Activated T-helper 9 cell treated with anti-CD3 and anti-CD28 coated beads, Interleukin-2, amount 50 U/mL, for 16 hours (primary cell): ENCODE measurements at places on chromosomes 16 and 17.

- no peak for DNase-seq
Observed at GRCh38 chr17:64223283-64223682, 39.8 kb downstream of the TEX2 start.

DNA sequence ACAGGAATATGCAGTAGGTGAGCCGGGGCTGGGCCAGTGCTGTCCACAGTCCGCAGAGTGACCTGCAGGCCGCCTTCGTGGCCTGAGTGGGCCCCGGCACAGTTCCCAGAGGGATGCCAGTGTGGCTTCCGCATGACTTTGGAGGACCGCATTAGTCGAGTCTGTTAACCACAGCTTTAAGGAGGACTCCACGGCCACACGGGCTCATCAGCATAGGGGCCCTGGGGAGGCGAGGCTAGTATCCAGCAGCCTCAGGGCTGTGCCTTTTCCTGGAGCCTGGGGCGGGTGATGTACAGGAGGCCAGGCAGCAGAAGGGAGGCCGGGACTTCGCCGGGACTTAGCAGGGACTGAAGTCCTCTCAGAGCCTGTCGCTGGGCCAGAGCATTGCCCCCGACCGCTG is 13.2 kb downstream of the TSC2 start:
- DNase-seq = no peak

DNA sequence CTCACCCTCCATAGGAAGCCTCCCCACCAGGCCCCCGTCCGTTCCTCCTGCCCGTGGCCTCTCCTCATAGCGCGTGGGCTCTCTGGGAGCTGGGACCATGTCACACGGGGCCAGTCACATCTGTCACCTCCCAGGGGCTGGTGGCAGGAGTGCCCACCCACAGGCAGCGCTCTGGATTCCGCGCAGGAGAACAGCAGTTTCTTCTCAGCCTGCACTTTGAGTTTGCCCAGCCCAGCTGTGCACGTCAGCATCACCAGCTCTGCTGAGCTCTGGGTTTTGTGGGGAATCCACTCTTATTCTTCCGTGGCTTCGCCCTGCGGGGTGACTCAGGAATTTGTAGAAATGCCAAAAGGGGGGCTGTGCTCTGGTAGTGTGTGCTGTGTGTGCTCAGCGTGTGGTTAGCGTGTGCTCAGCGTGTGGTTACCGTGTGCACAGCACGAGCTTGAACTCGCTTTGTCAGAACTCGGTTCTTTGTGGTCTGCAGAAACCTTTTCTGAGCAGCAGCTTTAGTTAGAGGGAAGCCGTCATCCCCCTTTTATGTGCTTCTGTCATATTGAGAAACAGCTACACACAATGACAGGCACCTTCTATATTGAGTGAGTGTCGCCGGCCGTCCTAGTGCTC is 3.2 kb downstream of the ACSF3 start:
- DNase-seq = peak; percentile 72

DNA sequence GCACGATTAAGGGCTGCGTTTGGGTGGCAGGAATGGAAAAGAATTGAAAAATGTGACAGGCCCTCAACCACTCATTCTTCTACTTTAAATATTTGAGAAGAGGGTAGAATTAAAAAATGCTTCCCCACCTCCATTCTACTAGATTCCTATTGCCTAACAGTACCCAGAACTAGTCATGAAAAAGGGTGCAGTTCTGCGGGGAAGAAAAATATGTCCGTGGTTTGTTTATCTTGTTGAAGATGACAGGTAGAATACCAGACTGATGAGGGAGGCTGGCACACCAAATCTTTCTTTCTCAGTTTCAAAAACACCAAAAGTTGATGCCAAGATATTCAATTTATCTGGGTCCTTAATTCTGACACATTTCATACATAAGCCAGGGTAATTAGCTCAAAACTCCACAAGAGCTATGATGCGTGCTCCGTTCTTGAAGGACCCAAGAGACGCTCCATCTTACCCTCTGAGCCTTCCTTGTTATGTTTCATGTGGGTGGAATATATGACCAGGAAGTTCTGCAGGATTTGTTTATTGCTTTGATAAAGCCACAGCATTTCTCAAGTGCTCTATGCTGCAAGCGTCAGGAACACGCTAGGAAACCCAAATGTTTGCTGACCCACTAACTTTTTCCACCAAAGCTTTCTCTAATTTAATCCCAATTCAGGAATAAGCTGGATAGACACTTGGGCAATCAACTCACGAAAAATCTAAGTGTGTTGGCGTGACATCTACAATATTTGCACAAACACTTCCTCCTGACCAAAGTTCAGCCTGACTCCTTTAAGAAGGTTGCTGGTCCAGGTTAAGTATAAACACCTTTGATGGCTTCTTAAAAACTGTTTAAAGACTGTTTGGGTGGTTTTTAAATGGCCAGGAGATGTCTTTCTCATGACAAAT is 20.6 kb upstream of the GAN start:
- DNase-seq = no peak

DNA sequence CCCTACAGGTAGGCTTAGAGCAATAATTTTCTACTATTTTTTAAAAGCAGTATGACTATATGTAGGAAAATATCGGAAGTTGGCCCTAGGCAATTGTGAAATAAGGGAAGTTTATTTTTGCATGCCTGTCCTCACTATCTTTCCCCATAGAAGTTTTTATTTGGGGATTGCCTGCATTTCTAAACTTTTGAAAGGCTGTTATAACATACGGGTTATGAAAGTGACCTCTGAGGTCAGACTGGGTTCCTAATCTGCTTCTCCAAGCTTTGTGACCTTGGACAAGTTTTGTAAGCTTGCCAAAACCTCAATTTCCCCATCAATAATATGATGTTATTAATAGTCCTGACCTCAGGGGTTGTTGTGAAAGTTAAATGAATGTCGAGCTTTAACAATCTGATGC is 67.1 kb downstream of the ARHGAP44 start:
- DNase-seq = no peak

GRCh38 chr17:38428643-38429371 is 543 bp downstream of the ARHGAP23 start:
- no peak for DNase-seq

DNA sequence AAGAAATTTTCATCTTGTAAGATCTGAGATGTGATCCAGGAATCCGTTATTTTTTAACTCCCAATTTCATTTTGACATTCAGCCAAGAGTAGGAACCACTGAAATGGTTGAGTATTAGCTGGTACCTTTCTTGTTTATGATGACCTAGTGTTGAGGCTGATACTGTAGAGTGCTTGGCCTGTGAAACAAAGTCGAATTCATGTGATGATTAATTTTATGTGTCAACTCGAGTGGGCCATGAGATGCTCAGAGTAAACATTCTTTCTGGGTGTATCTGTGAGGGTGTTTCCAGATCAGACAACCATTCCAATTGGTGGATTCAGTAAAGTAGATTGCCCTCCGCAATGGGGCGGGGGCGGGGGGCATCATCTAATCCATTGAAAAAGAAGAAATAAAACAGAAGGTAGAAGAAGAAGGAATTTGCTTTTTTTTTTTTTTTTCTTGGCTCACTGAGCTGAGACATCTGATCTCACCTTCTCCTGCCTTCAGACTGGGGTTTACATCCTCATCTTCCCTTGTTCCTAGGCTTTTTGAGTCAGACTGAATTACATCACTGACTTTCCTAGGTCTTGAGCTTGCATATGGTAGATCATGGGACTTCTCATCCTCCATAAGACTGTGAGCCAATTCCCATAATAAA is 264.6 kb upstream of the KCNJ16 start:
- DNase-seq = no peak

DNA sequence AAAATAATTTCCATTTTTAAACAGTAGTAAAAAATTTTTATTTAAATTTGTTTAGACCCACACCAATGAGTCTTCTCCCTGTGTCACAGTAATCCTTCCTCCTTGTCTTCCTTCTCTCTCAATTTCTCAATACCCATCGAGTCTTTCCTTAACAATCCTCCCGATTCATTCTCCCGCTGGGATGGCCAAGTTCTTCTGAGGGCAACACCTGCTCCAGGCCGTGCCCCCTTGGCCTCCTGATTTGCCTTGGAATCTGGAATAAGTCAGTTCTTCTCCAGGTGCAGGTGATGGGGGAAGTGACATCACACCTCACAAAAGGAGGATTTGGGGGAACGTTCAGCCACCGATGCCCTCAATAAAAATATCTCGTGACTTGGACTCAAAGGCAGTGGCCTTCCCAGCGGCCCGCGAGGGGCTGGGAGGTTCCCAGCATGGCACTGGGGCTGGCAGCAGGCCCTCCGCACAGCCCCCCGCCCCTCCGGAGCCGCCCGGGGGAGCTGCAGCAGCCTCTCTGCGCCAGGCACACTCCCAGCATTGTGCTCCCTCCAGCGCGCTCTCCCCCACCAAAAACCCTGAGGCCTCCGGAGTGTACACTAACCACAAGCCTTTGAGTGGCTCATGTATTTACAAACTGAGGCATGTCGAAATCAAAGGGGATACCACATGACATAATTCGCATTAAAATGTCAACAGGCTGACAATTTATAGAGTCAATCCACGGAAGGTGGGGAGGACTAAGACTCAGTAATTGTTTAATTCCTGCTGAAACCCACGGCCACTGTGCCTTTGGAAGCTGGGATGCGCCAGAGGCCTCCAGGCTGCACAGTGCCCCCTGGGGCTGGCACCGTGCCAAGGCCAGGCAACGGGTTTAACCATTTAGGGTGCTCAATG is 120.5 kb downstream of the ZFHX3 start:
- no peak for DNase-seq

GRCh38 chr17:56656701-56657327 is 63.3 kb downstream of the NOG start:
- DNase-seq = no peak

GRCh38 chr16:69478685-69479084 is 54.3 kb downstream of the CYB5B start:
- no peak for DNase-seq

DNA sequence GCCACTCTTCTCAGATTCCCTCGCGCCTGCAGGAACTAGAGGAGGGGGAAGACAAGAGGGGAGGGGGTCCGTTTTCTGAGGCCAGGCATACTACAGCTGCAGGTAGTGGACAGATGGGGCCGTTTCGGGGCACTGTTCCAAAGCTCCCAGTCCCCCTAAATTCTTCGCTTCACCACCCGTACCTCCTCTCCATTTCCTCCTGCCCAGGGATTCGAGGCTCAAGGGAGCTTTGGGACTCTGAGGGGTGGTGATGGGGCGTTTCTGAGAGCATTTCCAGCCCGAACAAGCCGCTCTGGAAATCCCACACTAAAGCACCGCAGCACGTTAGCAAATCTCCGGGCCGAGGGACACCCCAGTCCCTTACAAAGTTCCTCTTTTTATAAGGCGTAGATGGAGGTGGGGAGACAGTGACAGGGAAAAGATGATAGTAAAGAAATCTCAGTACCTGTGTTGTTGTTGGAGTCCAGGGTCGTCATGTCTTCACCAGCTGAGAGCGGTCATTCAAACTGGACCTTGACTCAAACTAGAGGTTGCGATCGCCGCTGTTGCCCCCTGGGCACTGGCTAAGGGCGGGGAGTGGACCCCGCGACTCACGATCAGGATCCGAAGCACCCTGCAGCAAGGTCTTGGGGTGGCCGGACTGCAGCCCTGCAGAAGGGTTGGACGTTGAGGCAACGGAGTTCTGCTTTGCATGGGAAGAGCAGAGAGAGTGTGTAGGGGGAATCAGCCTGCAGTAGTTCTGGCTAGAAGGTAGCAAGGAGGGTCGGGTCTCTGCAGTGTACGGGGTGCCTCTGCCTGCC is 570 bp downstream of the NR1D1 start:
- no peak for DNase-seq

GRCh38 chr17:78131172-78132083 is 857 bp downstream of the TMC8 start:
- peak; percentile 45 for DNase-seq

DNA sequence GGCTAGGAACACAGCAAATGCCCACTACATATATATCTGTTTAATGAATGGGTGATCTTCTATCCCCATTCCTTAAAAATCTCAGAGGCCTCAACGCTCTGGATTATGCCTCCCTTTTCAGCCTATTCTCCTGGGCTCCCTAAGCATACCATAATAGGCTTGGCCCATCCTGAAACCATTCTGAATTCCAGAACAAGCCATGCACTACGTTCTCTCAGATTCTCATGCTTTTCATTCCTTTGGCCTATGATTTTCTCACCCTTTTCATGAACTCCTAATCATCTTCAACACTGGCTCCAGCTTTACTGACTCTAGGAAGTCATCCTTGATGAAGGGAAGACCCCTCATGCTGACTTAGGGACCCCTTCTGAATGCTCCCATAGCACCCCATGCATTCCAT is 71.1 kb downstream of the RPGRIP1L start:
- DNase-seq = no peak

- no peak for DNase-seq
Observed at GRCh38 chr16:47019568-47019967, 46.1 kb upstream of the DNAJA2 start.

DNA sequence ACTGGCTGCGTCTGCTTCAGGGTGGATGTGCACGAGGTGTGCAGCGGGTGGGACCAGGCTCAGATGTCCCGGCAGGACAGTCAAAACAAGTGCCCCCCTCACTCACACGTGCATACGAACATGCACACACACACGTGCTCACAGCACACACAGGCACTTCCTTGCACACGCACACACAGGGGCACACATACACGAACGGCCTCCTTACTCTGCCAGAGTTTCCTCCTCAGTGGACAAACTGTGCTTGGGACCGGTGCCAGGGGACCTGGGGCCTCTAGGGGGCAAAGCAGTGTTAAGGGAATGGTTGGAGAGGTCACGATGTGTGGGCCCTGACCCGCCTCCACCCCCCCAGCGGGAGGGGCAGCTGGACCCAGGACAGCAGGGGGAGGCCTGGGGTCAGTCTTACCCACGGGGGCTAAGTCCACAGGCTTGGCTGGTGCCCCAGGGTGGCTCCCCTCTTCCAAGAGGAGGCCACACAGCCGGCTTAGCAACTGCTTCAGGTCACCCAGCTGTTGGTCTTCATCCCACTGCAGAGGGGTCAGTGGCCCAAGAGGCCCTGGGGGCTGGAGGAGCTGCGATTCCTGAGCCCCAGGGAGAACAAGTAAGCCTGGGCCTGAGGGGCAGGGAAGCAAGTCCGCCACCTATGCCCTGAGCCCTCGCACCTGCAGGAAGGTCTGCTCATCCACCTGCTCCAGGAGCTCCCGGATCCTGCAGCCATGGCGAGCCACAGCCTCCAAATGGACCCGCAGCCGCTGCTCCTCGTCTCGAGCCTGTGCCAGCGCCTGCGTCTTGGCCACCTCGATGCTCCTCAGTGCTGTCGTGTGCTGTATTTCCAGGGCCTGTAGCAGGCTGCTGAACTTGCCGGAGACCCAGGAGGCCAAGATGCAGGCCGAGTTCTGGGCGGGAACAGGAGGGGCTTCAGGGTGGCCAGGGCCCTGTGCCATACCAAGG is 4.9 kb downstream of the TRIM65 start:
- DNase-seq = no peak

DNA sequence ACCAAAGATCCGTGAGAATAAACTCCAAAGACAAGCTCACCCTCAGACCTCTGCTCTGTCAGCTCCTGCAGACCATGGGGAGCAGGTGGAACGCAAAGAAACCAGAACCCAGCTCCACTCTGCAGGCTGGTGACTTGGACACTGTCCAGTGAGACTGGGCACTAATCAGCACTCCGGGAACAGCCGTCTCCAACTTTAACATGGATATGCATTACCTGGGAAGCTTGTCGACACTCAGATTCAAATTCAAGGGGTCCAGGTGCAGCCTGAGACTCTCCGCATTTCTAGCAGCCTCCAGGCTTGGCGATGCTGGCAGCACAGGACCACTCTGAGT is 9.1 kb downstream of the SLX4 start:
- DNase-seq = no peak

- DNase-seq = no peak
Observed at GRCh38 chr17:43132117-43132516, 7.0 kb upstream of the BRCA1 start.
